Stimulated activated CD8-positive, alpha-beta memory T cell treated with anti-CD3 and anti-CD28 coated beads, Interleukin-12 subunit alpha, Interleukin-12 subunit beta, amount 100 ng/mL, for 1 hour (primary cell): ENCODE measurements at places on chromosomes 13 and 19.

DNA sequence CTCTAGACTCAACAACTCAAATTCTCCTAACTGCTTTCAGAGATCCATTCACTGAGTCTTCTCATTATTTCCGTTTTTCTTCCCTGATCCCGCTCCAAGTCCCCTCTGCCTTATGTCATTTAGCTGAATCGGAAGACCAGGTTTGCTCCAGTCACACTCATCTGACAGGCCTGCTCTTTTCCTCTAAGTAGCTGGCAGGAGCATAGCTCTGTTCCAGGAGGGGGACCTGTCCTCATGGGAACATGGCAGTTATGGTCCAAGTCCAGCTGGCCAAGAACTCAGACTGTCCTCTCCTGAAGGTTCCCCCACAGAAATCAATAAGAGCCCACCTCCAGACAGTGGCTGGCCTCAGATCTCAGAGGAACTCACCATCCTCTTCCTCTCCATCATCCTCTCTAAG lies 130.9 kb upstream of the SERP2 start:
- no peak for DNase-seq

DNA sequence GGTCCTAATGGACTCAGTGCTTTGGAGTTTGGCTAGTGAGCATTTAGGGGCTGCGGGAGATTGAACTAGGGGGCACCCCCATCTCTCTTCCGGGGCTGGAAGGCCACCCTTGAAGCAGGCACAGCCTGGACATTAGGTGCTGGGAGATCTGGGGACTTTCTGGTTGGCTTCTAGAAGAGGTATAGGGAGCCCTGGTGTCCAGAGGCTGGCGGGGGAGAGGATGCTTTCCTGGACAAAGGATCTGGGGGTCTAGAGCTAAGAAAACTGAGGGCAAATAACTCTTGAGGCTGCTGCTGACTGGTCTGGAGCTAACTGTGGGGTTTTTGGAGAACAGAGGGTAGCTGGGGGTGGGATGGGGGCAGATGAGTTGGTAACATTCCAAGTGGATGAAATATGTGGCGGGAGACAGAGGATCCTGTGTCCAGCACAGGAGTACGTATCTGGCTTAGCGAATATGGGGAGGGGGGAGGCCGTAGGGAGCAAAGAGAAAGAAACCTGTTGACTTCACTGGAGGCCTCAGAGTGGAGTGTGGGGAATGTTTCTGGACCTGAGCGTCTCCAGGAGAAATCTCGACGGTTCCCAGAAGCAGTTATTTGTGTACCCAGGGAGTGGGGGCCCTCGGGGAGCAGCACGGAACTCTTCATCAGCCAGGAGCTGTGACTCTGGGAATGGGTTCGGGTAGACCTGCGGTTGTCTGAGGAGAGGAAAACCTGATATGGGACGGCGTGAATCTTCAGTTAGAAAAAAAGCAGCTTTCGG lies 1.4 kb downstream of the HNRNPUL1 start:
- DNase-seq = no peak

DNA sequence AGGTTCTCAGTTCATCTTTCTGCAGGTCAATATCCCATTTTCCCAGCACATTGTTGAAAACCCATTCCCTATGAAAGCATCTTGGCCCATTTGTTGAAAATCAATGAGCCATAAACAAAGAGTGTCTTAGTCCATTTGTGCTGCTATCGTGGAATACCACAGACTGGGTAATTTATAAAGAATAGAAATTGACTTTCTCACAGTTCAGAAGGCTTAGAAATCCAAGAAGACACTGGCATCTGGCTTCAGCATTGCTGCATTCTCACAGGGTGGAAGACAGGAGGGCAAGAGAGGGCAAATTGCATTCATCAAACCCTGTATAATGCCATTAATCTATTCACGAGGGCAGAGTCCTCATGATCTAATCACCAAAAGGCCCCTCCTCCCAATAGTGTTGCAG lies 34.1 kb downstream of the ZNF823 start:
- no peak for DNase-seq

- no peak for DNase-seq
Measured at GRCh38 chr19:48190288-48190884, 19.9 kb downstream of the ZSWIM9 start.

- no peak for DNase-seq
Measured at GRCh38 chr13:73136776-73137175, 78.0 kb downstream of the KLF5 start.

- no peak for DNase-seq
Measured at GRCh38 chr13:38412266-38412665, 62.6 kb downstream of the UFM1 start.

DNA sequence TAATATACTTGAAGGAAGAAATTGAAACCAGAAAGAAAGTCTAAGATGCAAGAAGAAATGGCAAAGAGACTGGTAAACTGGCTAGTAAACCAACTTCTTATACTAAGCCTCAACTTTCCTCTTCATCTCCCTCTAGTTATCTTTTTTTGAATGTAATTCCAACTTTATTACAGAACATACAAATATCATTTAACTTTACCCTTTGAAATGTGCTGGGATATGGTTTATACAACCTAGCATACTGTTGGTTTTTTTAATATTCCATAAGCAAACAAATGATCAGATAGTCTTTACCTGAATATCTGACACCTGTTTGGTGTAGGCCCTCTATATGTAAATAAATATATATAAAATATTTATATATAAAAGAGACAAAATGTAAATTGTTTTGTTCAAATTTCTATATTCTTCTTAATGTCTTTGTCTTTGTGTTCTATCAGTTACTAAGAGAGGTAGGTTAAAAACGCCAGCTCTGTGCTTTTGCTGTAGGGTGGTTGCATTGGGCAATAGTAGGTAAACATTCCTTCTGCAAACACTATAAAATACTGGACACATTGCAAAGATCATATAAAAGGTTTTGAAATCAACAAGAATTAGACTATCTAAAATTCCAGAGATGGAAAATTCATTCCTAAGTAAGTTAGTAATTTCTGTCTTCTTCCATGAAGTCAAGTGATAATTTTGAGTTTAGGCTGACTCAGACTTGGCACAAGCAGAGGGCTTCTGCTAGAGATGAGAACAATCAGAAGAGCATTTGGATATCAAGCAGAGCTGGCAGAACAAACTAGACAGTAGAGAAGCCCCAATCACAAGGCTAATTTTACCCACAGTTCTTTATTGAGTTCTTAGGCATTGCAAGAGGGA lies 383.3 kb downstream of the RFC3 start:
- no peak for DNase-seq

DNA sequence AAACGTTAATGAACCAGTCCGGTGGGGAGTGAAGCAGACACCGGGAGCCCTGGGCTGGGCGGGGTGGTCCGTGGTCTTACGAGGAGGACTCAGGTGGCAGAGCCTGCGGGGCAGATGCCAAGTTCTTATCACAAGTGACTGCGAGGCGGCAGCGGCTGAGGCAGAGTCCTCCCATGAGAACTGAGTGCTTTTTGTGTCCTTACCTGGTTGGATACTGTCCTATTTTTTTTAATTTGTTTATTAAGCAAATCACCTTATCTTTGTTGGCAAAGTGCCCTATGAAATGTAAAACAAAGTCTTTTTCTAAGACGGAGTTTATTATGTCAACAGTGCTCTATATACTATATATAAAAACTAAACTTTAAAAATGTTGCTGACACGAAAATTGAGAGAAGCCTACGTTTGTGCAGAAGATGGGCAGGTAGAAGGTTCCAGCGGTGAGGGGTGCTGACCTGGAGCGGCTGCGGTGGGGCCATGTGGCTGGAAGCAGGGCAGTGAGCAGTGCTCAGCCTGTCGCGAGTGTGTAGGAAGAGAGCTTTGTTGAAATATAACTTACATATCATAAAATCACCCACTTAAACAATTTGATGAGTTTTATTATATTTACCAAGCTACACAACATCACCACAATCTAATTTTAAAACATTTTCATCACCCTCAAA lies 82.2 kb downstream of the ATP11A start:
- no peak for DNase-seq

GRCh38 chr13:63643543-63643942 lies 2227.9 kb upstream of the PCDH20 start:
- DNase-seq = no peak

GRCh38 chr19:18860725-18861124 lies 29.0 kb downstream of the UPF1 start:
- DNase-seq = no peak

GRCh38 chr19:46974181-46974580 lies 45.5 kb upstream of the NPAS1 start:
- no peak for DNase-seq

- DNase-seq = no peak
Measured at GRCh38 chr19:45824041-45824471, 8.9 kb upstream of the RSPH6A start.

GRCh38 chr19:28403690-28404089 lies 809.3 kb downstream of the UQCRFS1 start:
- DNase-seq = no peak

DNA sequence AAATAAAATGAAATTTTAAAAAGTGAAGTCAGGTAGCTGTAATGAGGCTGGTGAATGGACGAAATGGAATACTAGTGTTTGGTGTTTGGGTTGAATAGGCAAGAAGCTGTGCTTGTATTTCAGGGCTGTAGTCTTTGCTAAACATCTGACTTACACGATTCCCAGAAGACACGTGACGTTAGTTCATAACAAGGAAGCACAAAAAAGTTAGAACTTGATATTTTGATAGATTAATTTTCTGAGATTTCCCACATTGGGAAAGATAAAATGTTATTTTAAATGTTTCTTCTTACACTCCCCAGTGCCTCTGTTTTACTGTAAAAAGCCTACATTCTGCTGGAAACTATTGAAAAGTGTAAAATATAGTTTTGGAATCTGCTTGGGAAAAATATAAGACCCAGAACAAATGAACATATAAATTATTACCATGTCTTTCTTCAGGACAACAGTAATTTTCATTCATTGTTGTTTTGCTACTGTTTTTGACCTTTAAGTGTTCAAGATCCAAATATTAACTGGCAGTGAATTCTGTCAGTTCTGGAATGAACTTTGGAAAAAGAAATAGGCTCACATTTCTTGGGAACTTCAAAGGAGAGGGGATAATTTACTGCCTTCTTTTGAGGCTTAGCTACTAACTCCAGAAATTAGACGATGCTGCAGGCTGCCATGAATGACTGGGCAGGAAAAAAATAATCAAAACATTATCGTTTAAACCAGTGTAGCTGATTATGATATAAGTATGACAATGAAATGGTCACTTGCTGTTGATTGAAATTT lies 241.3 kb downstream of the SLITRK6 start:
- DNase-seq = no peak

- DNase-seq = no peak
Measured at GRCh38 chr13:87887459-87888123, 216.4 kb downstream of the SLITRK5 start.

DNA sequence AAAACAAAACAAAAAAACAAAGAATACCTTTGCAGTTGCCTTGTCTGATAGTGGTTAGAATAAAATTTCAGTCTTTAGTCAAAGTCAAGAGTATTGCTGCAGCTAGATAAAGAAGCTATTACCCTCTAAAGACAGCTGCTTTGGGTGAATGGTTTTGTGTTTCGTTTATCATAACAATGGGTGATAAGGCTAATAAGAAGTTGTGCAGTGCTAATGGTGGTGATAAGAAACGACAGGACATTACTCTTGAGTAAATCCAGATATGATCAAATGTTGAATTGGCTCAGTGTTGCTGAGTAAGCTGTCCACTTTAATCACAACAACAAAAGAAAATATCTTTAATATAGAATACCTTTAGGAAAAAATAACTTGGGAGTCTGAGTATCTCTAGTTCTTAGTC lies 1825.3 kb downstream of the SLITRK5 start:
- no peak for DNase-seq

DNA sequence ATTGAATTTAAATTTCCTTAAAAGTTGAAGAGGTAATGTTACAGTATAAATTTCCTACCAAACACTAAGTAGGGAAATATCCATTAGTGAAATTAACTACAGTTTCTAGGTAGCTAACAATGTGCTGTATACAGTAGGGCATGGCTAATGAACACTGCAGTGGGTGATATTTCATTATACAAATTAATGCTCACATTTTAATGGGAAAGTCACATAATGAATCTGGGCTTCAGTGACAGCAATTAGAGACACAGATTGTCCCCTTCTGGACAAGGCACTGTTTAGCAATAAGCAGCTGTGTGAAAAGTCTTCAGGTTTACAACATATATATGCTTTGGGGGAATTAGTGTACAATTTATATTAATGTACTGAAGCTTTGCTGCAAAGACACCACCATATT lies 169.4 kb downstream of the ZNF536 start:
- no peak for DNase-seq

DNA sequence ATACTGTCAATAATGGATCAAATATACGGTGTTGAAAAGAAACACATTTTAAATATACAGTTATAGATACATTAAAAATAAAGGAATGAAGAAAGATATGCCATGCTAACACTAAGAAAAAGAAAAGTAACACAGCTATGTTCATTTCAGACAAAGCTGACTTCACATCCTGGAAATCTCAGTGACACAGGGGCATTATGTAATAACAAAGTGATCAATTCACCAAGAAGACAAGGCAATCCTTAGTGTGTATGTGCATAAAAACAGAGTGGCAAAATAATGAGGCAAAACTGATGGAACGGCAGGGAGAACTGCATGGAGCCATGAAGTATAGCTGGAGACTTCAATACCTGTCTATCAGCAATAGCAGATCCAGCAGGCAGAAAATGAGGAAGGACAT lies 13.1 kb downstream of the ZNF14 start:
- DNase-seq = no peak

DNA sequence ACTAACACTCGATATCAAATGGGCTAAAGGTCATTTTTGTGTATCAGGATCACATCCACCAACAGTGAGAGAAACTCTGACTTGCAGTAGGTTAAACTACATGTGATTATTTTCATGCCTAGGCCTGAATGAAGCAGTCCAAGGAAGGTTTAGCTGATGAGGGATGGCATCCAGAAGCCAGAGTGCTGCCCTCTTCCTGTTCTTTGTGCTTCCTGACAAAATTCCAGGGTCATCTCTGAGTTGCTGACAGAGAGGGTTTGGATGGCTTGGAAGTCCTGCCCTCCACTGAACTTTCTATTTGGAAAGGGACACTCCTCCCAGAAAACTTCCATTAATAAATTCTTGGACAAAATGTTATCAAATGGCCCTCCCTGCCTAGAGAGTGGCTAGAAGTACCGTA lies 728.3 kb upstream of the SLC10A2 start:
- no peak for DNase-seq

GRCh38 chr13:50222569-50223332 lies 207.5 kb downstream of the KCNRG start:
- DNase-seq = no peak

DNA sequence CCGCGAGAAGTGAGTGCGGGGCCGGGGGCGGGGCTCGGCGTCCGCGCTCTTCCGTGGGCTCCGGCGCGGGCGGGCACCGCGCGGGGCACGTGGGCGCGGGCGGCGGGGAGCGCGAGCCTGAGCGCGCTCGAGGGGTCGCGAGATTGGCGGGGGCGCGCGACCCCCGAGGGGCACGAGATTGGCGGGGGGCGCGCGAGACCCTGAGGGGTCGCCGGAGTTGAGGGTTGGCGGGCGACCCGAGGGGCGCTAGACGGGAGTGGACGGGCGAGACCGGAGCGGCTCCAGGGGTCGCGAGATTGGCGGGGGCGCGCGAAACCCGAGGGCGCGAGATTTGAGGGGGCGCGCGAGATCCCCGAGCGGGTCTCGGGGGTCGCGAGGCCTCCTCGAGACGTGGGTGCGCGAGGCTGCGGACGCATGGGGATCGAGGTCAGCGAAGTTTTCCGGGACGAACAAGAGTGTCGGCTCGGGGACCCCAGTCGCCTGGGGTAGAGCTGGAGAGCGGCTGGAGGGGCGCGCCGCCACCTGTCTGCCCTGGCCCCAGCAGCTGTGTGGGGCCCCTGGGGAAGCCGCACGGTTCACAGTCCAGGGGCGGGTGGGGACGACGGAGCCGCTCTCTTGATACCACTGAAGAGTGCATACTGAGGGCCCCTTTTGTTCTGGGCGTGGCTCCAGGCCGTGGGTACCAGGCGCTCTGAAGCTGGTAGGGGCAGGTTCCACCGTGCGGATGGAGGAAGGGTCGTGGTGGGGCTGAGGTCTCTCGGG lies 682 bp downstream of the SSBP4 start:
- no peak for DNase-seq
